Smooth muscle cell of trachea (primary cell): ENCODE measurements at places on chromosomes 6 and 20. TPM values are rescaled to one million over a fixed set of nuclear protein-coding genes. Genes with fewer than 3 reads are reported as not detected.

Gene HIVEP2
- total RNA-seq, result 11.5 and 13.1 TPM in 2 replicates

Gene GTSF1L
- not detected in 2 replicates for total RNA-seq

Gene LY86
- not detected in 2 replicates for total RNA-seq

Gene MRAP2
- total RNA-seq, result 0.50 and 1.7 TPM in 2 replicates
